ENCODE measurements at places on chromosomes 7 and 10.
A peak's percentile ranks its signal among the peaks of the same experiment; 100 is the strongest.

GRCh38 chr10:124677749-124678556 is 66.2 kb downstream of the FAM53B start:
- peak; percentile 66 for DNase-seq

DNA sequence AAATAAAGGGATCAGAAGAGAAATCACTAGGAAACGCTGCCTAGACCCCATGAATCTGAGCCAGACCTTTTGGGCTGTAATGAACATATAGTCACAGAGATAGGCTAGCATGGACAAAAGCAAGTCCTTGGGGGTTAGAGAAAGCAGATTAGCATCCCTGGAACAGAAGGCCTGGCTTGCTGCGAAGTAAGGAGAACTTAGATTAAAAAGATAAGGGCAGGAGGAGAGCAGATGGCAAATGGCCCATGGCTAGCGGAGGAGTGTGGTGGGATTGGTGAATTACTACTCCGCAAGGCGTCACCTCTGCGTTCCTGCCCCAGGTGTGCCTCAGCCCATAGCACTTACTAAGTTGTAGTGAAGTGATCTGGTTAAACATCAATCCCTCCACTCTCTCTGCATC is 92.3 kb upstream of the ZNF438 start:
- no peak for DNase-seq

- DNase-seq: no peak
Measured at GRCh38 chr7:43764039-43764761, 5.7 kb downstream of the BLVRA start.

GRCh38 chr10:92972886-92973285 is 87.7 kb upstream of the CYP26C1 start:
- no peak for DNase-seq

- DNase-seq: peak; percentile 69
Measured at GRCh38 chr10:131901181-131901829, 497 bp downstream of the PPP2R2D start.

DNA sequence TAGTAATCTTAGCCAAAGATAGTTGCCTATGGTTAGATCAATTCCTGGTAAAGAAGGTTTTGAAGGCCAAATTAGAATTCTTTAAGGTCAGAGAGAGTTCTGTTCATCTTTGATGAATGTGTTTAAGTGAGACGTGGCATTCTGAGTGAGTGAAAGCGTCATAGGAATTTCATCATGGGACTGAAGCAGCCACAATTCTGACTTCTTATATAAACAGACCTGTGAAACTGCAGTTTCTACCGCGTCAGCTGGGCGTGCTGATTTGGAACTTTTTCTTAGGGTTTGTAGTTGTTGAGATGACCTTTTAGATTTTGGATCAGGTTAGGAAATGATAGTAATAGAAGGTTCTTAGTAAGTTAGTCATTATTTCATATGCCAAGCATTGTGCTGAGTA is 103.8 kb downstream of the CNNM2 start:
- peak; percentile 15 for DNase-seq

DNA sequence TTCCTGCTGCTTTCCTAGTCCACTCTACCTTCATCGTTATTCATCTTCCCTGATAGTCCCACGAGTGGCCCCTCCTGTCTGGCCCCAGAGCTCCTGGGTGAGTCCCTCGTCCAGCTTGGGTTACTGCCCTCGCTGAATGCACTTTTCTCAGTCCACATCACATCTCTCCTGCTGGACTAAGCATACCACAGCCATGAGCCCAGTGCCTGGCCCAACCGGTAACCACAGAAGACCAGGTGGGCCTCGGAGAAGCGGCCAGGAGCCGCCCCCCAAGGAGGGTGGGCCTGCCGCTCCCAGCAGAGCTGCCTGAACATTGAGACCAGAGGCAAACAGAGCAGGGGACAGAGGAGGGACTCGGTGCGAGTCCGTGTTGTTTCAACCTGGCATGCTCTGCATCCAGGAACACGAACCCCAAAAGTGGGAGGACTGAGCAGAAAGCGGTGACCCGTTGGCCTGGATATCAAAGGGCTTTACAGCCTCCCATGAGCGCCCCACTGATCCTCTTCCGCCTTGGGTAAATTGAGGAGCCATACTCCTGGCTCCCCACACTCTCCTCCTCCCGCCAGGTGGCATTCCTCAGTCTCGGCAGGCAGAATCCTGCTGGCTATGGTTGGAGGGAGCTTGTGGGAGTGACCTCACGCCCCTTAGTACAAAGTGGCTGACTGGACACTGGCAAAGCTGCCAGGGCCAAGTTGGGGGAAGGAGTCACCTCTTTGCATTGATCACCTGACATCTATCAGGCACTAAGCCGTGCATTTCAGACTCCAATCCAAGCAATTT is 13.3 kb downstream of the TMEM72 start:
- DNase-seq: no peak

GRCh38 chr7:16982640-16983350 is 101.0 kb upstream of the AGR3 start:
- DNase-seq: peak; percentile 72

- peak; percentile 63 for DNase-seq
Measured at GRCh38 chr10:9222917-9223316, 1168.4 kb downstream of the GATA3 start.

GRCh38 chr7:23287612-23288011 is 11.5 kb upstream of the MALSU1 start:
- DNase-seq: no peak

DNA sequence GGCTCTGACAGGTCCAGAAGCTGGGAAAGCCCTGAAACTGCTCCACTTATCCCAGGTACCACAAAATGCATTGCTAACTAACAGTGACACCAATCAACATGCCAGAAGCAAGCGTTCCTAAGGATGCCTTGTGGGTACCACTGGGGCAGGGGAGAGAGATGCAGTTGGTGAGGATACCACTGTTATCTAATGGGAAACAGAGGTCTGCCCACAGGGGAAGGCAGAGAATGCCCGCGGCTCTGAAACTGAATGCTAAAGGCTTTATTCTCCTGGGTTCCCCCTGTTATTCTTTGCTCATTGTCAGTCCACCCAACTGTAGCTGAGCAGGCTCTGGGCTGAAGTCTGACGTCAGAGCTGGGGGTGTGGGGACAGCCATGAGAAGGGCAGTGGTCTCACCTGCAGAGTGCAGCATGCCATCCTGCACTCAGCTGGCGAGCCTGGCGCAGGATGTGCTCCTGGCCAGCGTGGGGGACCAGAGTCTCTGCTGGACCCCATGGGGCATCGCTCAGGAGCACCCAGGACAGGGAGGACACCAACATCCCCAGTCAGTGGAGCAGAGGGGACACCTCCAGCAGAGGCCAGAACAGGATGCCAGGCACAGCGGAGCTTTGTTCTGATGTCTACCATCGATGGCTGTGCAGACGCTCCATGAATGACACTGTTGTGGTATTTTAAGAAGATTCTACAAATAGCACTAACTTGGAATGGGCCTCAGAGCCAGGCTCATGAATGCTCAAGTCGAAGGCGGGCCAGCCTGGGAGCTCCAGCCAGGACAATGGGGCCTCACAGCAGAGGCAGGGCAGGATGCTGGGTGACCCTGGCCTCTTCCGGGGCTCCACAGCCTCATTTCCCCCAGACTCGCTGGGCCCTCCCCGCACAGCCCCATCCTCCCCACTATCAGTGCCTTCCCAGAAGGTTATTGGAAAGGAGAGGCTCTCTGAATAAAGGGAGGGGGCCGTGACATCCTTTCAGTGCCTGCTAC is 95.8 kb downstream of the ARHGAP22 start:
- no peak for DNase-seq

- no peak for DNase-seq
Measured at GRCh38 chr10:32461203-32461602, 15.3 kb downstream of the CCDC7 start.

DNA sequence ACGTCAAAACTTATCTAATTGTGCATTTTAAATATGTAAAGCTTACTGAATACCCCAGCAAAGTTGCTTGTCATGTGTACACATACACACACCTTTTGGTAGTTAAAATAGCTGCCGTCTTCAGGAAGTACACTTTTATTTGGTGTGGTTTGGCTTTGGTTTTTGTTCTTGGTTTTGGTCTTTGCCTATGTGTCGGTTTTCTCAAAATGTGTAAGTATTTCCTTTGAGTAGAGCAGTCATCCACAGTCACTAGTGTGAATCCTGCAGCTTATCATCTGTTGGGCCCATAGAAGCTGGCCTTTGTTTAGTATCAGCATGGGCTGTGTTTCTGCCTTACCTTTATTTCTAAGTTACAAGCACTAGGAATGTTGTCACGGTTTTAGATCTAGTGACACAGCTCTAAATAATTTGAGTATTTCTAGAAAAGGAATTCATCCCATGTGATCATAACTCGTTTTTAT is 35.3 kb downstream of the NET1 start:
- DNase-seq: peak; percentile 53

- DNase-seq: no peak
Measured at GRCh38 chr7:41118486-41118885, 584.4 kb downstream of the INHBA start.

DNA sequence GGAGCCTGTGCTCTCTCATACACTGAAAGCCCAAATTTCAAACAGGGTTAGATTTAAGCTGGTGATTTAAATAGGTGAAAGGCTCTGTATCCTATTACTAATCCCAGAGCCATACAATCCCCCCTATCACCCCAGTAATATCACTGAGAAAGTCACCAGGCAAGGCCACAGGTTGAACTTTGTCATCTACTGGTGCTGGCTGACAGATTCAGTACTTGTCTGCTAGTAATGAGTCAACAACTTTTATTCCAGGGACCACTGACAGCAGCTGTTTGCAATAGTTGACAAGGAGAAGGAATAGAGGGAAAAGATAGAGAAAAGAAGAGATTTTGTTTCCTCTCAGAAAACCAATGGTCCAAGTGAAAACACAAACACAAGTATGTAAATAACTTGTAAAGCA is 10.4 kb downstream of the ASB15 start:
- no peak for DNase-seq

GRCh38 chr10:112711366-112711765 is 238.7 kb upstream of the TCF7L2 start:
- DNase-seq: peak; percentile 32

- peak; percentile 15 for DNase-seq
Measured at GRCh38 chr7:84138411-84138810, 56.2 kb downstream of the SEMA3A start.

GRCh38 chr10:73253225-73253555 is 746 bp upstream of the MRPS16 start:
- DNase-seq: peak; percentile 38

- DNase-seq: no peak
Measured at GRCh38 chr7:81865754-81866153, 95.9 kb upstream of the HGF start.

DNA sequence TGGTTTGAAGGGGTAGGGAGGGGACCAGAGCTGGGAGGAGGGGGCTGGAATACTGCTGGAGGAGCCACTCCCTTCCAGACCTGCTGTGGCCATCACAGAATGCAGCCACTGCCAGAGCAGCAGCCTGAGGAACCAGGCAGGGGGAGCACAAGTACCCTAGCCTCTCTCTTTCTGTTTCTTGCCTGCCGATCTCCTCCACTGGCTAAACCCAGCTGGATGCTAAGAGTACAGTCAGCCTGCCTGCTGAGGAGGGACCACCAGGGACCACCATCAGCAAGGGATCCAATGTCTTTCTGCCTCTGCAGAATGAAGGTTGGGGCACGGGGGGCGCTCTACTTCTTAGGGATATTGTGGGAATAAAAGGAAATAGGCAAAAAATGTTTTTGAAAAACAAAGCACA is 4.7 kb downstream of the BLVRA start:
- DNase-seq: no peak

- DNase-seq: no peak
Measured at GRCh38 chr7:77716804-77717203, 20.5 kb downstream of the RSBN1L start.

- no peak for DNase-seq
Measured at GRCh38 chr10:12549297-12549696, 199.9 kb downstream of the CAMK1D start.

- DNase-seq: no peak
Measured at GRCh38 chr7:123599766-123600165, 1.9 kb upstream of the ASB15 start.

DNA sequence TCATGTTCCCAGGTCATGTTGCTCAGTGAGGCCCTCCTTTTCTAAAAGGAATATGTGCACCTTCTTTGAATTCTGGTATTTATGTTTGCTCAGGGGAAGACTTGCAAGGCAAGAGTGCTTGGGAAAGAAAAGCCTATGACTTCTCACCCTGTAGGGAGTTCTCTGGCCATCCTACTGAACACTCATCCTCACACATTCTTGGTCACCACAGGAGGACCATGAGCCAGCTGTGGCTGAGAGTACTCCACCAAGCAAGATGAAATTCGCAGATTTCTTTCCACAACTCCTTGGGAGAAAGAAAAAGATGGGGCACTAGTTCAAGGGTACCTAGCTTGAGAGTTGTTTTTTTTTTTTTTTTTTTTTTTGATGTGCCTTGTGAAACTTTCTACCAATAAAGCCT is 179.6 kb downstream of the FZD1 start:
- DNase-seq: no peak

DNA sequence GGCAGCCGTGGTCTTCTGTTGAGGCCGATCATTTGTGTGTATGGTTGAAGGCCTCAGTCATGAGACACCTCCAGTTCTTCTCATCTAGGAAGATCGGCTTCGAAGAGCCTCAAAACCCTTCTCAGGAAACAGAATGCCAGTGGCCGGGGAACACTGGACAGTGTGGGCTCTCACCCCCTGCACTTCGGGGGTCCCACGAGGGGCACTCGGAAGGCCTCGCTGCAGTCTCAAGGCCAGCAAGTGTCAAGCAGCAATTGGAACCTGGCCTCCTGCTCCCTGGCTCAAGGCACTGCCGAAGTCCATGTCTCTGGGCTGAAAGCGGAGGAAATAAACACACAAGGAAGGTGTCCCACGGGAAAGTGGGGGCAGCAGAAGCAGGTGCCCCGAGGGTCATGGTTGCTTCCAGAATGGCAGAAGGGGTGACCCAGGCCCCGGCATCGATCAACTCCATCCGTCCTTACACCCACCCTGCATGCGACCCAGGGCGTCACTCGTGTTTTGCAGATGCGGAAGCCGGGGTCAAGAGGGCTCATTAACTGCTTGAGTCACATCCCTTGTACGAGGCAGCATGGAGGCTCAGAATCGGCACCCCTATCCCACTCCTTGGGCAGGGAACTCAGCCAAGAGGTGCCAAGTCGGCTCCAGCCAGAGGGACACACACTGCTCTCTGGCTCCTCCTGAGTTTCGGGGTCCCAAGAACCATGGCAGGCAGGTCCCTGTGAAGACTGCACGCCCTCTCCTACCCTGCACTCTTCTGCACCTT is 231.3 kb upstream of the SHH start:
- no peak for DNase-seq

DNA sequence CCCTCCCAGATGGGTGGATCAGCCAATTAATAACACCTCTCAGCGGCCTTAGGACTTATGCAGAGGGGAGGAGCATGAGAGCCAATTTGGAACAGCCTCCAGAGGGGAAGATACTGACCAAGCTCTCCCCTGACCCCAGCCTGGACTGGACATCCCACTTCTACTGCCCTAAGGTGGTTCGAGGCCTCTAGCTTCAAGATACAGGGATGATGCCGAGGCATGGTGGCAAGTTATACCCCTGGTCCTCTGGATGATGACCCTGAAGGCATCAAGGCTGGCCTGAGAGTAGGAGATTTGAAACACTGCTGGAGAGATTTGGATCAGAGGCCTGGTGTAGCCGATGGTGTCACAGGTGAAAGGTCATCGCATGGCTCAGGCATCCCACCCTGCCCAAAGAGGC is 3.2 kb downstream of the CDH23 start:
- no peak for DNase-seq

- no peak for DNase-seq
Measured at GRCh38 chr10:119466076-119466475, 76.4 kb downstream of the RGS10 start.
